Muscle of leg (tissue), 16 donors: ENCODE measurements at places on chromosomes 7 and 10. TPM values are rescaled to one million over a fixed set of nuclear protein-coding genes. Genes with fewer than 3 reads are reported as not detected.
A peak's percentile ranks its signal among the peaks of the same experiment; 100 is the strongest.

Gene LRRD1
- total RNA-seq, result 0.31 TPM

GRCh38 chr7:157265051-157265450 lies 71.8 kb upstream of the DNAJB6 start:
- DNase-seq, result no peak

GRCh38 chr10:28429573-28430216 lies 103.2 kb upstream of the WAC start:
- no peak for DNase-seq

DNA sequence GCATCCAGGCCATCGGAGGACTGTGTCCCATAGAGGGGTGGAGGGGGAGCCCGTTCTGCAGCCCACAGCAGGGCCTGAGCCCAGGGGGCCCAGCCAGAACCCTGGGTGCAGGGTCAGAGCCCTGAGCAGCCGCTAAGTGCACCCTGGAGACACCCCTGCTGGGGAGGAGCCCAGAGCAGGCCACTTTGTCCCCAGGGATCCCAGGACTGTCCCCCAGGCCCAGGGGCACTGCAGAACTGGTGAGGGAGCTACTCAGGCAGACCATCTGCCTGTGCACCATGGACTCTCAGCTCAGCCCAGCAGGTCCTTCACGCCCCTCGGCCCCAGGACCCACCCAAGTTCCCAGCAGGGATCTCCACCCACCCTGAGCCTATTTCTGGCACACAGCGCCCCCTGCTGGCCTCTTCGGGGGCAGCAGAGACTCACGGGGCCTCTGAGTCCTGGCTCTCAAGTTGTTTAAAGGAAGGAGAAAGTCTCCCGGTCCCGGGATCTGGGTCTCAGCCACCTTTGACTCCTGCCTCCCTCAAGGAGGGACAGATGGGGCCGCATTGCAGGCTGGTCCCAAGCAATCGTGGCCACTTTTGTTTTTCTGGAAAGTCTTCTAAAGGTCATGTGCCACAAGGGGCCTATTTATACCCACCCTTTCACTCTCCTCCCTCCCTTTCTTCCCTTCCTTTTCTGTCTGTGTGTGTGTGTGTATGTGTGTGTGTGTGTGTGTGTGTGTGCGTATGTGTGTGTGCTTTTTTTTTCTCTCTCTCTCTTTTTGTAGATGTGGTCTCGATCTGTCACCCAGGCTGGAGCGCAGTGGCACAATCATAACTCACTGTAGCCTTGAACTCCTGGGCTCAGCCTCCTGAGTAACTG lies 90.3 kb downstream of the MYL10 start:
- peak; percentile 54 for DNase-seq
